Left renal cortex interstitium (tissue), 4 donors: ENCODE measurements at places on chromosomes 12 and 14. TPM values are rescaled to one million over a fixed set of nuclear protein-coding genes. Genes with fewer than 3 reads are reported as not detected.

Gene MBD6
- 59.4 TPM for polyA plus RNA-seq

DNA sequence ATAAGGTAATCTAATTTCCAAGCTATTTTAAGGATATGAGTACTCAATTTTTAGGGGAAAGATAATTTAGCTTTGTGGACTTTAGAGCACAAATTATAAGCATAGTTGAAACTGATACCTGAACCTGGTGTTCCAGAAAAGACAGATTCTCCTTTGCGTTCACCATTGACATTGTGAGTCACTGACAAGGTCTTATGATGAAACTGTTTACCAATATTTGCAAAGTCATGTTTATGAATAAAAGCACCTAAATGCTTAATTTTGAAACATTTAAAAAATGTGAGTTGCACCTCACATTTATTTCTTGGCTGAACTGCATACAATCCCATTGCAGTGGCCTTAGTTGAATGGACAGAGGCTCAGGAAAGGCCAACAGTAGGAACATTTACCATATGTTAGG is 3.9 kb downstream of the BCAT1 start:
- DNase-seq: no peak

DNA sequence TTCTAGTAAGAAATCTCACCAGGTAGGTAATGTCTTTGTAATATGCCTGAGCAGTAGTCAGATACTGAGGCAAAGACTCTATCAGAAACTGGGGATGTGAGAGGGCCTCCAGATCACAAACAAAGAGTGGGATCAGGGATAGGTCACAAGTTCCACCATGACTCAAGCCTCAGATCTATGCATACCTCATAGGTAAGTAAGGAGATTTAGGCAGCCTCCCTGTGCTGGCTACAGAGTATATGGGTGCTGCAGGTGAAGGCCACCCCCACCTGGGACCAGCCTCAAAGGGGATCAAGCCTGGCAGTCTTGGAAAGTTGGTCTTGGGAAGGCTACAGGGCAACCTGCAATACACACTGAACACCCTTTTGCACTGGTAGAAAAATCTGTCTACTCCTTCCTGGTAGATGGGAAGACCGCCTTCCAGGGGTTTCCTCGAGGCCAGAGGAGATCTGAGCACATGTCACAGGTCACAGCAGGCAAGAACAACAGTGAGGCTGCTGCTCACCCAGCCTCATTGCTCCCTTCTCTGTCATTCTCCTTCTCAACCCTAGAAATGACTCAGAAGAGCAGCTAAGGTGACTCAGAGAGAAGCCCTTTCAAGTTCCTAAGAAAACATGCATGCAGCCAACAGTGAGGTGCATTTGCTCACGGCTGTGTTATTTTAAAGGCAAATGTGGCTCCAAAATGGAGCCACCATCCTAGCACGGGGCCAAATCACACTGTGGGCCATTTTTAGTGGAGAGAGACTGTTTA is 143.4 kb upstream of the CDKN3 start:
- no peak for DNase-seq

GRCh38 chr12:71947645-71948105 is 9.0 kb downstream of the TPH2 start:
- no peak for DNase-seq

Gene CLBA1
- 34.9 TPM for polyA plus RNA-seq

- DNase-seq: no peak
Measured at GRCh38 chr14:70254476-70254961, 65.8 kb upstream of the SLC8A3 start.

GRCh38 chr12:94127239-94128131 is 20.9 kb upstream of the PLXNC1 start:
- DNase-seq: no peak

Gene THTPA
- 20.3 TPM for polyA plus RNA-seq

DNA sequence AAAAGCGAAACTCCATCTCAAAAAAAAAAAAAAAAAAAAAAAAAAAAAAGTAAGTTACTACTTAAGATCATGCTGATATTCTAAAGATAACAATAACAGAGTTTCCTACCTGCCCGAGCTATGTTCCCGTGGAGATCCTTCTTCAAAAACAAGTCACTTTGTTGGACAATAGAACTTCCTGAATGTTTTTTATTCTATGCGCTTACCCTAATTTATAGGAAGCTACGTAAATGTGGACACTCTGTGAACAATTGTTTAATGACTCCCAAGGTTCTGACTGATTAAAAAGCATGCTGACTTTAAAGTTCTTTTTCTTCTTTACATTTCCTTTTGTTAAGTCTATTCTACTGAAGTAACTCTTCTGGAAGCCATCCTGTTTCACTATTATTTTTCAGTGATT is 52.5 kb downstream of the FGD4 start:
- DNase-seq: no peak

- no peak for DNase-seq
Measured at GRCh38 chr12:45732936-45733335, 3.4 kb downstream of the ARID2 start.

Gene ARHGEF40
- 102 TPM for polyA plus RNA-seq

GRCh38 chr12:98594050-98594835 is 757 bp downstream of the SLC25A3 start:
- DNase-seq: no peak

- DNase-seq: no peak
Measured at GRCh38 chr12:29048787-29049186, 100.3 kb upstream of the FAR2 start.

DNA sequence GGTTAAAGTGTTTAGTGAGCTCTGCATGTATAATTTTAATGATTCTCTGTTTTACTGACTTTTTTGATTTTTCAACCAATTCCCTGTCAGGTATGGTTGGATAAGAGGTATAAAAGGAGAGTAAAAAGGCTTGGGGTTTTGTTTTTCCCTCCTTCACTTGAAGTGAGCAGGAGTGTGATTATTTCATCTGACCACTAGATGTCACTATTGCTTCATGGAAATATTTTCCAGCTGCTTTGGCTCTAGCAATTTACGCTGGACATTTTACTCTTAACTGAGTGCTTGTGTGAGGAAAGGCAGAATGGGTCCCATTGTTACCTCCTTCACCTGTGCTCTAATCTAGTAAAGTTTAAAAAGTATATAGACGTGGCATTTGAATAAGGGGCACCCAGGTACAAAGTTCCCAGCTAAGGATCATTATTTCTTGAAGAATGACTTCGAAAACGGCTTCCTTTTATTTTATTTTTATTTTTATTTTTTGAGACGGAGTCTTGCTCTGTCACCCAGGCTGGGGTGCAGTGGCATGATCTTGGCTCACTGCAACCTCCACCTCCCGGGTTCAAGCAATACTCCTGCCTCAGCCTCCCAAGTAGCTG is 66.5 kb downstream of the TBC1D30 start:
- DNase-seq: no peak

GRCh38 chr12:120588948-120589930 is 8.0 kb upstream of the POP5 start:
- no peak for DNase-seq

DNA sequence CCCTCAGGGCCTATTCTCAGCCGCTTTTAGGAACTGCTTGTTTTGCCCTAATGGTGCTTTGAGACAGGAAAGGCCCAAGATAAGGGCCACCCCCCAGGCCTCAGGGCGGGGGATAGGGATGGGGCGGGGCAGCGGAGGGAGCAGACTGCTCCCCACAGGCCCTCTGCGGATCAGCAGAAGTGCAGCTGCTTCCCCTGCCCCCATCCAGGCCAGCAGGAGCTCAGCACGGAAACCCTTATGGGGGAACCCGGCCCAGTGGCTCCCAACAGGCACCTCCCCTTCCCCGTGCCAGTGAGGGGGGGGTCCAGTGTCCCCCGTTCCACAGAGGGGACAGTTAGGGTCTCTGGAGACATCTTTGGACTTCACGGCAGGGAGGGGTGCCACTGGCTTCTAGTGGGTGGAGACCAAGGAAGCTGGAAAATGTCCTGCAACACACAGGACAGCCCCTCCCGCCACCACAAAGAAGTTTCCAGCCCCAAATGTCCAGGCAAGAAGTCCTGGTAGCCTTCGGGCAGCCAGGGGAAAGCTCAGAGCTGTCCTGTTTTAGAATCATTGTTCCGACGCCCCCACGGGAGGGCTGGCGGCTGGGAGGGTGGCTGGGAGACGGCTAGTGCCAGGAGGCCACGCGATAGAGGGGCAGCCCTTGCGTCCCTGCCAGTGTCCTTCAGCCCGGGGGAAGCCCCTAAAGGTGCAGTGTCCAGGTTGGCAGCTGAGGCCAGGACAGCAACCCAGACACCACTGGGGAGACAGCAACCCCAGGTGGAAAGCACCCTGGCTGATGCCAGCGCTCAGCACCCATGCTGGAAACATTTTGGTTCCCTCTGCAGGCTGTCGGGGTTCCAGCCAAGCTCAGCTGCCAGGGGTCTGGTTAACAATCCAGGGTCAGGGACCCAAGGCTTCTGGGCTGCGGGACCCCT is 10.4 kb upstream of the GPR132 start:
- no peak for DNase-seq

GRCh38 chr14:88551094-88551870 is 3.5 kb downstream of the PTPN21 start:
- DNase-seq: peak; percentile 70

DNA sequence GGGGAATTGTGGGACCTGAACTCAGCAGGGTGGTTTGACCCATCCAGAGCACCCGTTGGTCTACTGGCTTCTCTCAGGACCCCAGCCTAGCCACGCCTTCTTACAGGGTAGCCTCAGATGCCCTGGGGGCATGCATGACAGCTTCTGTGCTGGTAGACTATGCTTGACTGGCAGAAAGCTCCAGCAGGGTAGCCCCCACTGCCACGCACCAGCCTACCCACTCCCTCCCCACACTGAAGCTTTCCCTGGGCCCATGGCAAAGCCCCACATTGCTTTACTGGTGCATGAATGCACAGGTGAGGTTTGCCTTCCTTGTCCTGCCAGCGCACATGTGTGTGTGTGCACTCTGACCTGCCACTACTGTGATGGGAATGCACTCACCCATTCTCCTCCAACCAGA is 772.2 kb downstream of the LRFN5 start:
- no peak for DNase-seq

Gene ITGB7
- polyA plus RNA-seq: 1.3 TPM

GRCh38 chr12:63865448-63865847 is 20.9 kb downstream of the SRGAP1 start:
- no peak for DNase-seq

DNA sequence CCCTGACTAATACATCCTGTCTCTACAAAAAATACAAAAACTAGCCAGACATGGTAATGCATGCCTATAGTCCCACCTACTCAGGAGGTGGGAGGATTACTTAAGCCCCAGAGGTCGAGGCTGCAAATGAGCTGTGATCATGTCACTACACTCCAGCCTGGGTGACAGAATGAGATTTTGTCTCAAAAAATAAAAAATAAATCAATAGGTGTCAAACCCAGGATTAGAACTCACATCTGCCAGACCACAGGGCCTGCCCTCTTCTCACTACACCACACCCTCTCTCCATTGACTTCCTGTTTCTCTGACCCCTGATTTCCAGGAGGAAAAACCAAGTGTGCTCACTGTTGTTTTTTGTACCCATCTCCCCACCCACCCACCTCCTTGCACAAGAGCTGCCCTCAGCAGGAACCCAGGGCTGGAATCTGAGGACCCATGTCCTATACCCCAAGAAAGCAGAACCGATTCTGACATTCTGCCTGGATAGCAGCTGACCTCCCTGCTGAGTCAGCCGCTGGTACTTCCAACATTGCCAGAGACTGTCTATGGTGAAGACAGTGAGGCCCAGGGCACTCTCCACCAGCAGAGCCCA is 6.2 kb downstream of the CMKLR1 start:
- DNase-seq: no peak

GRCh38 chr12:131249246-131250027 is 295.7 kb downstream of the ADGRD1 start:
- no peak for DNase-seq

- DNase-seq: no peak
Measured at GRCh38 chr14:99246536-99247097, 25.4 kb downstream of the BCL11B start.

Gene CLEC12A
- polyA plus RNA-seq: 0.83 TPM

- DNase-seq: no peak
Measured at GRCh38 chr14:69328317-69328716, 68.4 kb downstream of the GALNT16 start.

Gene C14orf132
- 27.5 TPM for polyA plus RNA-seq

Gene SIX4
- polyA plus RNA-seq: 8.7 TPM

Gene SLC17A8
- 0.24 TPM for polyA plus RNA-seq

- DNase-seq: no peak
Measured at GRCh38 chr14:40009771-40010170, 577.5 kb upstream of the FBXO33 start.

DNA sequence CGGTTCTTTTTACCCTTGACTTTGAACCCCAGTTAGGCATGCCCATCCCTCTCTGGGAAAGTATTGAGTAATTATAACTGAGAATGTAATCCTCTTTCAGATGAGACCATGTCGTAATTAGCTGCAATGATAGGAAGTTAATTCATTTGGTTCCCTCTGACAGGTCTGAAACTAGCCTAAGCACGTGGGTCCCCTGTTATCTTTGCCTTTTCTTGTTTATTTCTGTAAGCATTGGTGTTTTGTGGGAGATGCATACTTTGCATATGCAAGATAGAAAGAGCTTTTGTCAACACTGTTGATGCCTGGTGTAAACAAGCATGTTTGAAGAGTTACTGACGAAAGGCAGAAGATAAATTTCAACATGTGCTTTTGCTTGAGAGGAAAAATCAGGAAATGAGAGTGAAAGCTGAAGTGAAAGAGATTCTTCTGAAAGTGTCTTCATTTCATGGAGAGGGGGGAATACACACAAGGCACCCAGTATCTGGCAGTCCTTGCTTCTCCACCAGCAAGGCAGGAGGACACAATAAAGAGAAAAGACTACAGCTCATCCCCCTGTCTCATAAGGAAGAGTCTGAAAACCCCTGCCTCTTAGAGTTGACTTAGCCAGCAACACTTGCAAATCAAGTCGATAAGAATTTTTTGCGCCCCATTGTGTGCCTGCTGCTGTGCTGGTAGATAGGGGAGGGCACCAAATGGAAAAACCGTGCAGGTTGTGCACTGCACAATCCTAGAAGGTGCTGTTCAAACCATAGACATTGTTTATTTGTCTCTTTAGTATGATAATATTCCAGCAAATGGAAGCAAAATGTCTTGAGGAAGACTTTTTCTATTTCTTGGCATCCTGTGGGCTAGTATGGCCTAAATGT is 77.8 kb downstream of the SLC24A4 start:
- DNase-seq: no peak

Gene KRT72
- polyA plus RNA-seq: not detected

Gene HCAR3
- polyA plus RNA-seq: 0.49 TPM

Gene TAMALIN
- polyA plus RNA-seq: 15.6 TPM

Gene NAA25
- polyA plus RNA-seq: 18.7 TPM

Gene ABHD12B
- polyA plus RNA-seq: 1.2 TPM

Gene GALNT8
- 3.5 TPM for polyA plus RNA-seq

GRCh38 chr14:73461478-73462047 is 3.2 kb upstream of the NUMB start:
- no peak for DNase-seq

DNA sequence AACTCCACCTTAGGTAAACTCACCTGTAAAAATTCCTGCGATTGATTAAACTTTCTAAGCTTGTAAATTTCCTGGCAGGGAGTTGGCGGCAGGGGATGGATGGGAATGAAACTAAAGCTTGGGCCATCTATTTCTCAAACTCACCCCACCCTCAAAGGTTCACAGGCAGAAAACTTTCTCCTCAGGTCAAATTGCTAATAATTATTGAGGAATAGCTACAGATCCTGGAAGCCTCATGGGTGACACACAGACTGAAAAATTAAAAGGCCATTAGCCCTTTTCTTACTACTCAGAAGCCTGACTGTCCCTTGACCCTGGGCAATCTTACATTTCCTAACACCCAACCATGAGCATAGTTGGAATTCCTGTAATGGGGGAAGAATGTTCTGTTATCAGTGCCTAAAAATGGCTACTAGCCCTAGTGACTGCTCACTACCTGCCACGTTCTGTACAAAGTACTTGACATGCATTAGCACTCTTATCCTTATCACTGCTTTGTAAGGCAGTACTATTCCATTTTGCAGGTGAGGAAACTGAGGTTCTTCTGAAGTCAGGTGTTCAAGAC is 12.4 kb upstream of the SYNDIG1L start:
- DNase-seq: no peak

Gene AQP5
- polyA plus RNA-seq: 3.2 TPM
